ENCODE measurements at places on chromosomes 12 and 14.
A peak's percentile ranks its signal among the peaks of the same experiment; 100 is the strongest.

GRCh38 chr12:1826867-1827705 is 6.7 kb downstream of the LRTM2 start:
- no peak for DNase-seq

GRCh38 chr12:83153177-83153576 is 466.5 kb downstream of the TMTC2 start:
- DNase-seq: no peak

DNA sequence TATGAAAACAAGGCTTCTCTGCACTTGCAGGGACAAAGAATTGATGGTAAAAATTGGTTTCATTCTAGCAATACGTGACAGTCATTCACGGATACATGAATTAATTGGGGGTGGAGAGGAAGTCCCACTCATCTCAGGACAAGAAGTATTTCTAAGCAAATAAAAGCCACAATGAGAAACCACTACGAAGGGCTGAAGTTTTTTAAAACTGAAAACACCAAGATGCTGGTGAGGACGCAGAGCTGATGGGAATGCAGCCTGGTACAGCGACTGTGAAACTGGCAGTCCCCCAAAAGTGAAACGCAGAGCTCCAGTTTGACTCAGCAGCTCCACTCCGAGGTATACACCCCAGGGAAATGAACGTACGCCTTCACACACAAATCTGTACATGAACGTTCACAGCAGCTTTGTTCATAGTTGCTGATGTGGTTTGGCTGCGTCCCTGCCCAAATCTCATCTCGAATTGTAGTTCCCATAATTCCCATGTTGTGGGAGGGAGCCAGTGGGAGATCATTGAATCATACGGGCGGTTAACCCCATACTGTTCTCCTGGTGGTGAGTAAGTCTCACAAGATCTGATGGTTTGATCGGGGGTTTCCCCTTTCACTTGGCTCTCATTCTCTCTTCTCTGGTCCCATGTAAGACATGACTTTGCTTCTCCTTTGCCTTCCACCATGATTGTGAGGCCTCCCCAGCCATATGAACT is 89.0 kb downstream of the SCARB1 start:
- peak; percentile 58 for DNase-seq

GRCh38 chr12:74770552-74770951 is 232.9 kb downstream of the ATXN7L3B start:
- no peak for DNase-seq

DNA sequence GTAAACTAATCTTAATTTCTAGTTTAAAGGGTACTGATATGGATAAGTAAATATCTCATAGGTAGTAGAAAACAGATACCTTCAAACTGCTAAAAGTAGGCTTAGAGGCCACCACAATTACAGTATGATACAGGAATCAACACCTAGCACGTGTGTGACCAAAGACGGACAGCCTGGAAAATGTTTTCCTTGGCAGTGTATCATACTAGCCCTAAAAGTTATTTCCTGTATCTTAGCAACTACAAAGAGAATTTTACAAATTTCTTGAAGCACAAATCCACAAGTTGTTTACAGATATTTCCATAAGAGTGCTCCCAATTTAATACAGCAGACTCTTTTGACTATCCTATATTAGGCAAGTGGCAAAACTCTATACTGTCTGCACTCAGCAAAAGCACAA is 106.0 kb downstream of the ITPR2 start:
- no peak for DNase-seq

DNA sequence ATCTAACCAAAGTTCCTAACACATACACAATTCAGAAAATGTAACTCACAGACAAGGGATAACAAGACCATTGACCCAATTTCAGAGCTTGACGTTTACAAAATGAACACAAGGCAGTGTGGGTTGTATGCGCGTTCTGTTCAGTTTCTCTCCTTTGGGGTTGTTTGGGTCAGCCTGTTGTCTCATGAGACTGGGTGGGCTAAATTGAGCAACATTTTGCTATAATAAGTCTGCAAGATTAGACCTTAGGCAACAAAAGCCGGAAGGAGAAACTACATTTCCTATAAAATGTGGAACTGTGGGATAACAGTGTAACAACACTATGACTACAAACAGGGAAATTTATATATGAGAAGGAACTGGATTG is 18.8 kb upstream of the LTA4H start:
- no peak for DNase-seq

GRCh38 chr12:81615026-81615588 is 144.0 kb downstream of the PPFIA2 start:
- DNase-seq: no peak

DNA sequence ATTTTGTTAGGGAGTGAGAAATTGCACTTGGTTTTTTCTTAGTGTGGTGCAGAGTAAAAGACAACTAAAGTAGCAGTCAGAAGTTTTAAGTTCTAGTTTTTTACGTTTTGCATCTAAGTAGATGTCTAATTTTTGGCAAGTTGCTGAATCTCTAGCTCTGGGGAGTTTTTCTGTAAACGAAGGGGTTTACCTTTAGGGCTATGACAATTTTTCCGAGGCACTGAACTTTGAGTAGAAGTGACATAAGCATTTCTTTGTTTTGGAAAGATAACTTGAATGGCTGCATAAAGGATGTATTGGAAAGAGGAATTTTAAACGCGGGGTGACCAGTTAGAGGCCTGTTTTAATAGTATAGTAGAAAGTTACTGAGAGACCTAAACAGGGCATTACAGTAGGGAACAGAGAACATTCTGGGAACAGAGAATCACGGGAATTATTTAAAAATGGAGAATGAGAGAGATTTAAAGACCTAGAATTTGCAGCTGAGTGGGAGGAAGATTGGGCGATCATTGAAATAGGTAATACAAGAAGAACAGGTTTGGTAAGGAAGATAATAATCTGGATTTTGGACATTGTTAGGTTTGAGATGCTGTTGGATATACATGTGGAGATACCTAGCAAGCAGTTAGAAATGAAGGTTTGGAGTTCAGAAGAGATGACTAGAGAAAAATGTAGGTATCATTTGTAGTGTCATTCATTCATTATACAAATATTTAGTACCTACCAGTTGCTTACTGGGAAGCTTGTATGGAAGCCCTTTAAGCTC is 1.2 kb downstream of the ZNF410 start:
- DNase-seq: no peak

DNA sequence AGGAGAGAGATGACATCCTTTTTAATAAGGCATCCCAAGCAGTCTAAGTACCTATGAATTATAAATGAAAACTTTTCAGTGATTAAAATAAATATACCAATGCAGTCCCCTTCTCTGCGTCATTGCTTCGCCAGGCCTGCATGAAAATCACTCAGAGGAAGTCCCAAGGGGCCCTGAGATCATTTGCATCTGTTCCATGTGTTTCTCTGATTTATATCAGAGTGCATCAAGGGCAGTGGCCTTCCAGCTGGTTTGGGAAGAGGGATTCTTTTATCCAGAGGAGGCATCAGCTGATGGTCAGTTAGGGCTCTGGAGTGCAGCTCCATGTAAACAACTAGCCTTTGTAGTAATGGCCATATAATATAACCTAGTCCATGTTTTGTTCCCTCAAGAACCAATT is 210.1 kb downstream of the RGS6 start:
- no peak for DNase-seq

- no peak for DNase-seq
These were observed 43.0 kb downstream of the SMOC1 start for GRCh38 chr14:69922198-69922597.

DNA sequence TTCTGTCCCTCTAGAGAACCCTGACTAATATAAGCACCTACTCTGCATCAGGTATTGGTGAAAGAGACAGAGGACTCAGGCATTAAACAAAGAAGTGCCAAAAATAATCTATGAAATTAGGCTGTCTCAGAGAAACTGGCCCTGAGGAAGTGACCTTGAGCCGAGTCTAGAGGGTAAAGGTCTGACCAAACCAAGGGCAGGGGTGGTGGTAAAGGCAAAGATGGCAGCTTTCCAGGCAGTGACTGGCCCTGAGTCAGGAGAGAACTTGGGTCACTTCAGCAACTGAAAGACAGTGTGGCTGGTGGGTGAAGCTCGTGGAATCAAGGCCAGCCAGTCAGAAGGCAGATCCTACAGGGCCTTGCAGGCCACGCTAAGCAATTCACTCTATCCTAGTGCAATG is 30.6 kb downstream of the CDKL1 start:
- DNase-seq: no peak

DNA sequence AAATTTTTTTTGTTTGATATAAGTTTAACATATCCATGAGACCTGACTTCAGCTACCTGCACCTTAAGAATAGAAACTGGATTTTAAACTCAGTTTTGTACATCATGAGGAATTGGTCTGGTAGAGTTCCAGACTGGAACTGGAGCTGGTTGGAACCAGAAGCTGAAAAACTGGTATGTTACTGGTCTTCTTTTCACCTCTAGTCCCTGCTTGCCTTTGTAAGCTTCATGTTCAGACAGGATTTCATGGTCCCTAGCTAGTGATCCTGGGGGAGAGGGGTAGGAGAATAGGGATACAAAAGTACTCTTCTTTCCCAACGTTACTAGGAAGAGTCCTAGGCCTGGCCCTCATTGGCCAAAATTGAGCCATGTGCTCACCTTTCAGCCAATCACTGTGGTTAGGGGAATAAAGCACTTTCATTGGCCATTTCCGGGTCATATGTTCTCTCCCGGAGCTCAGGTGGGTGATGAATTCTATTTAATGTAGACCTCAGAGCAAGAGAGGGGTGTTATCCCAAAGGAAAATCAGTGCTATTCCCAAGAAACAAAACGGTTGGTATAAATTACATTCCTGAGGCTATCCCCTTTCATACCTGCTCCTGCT is 36.9 kb upstream of the APPL2 start:
- no peak for DNase-seq

- DNase-seq: no peak
These were observed 1.9 kb downstream of the ACTN1 start for GRCh38 chr14:68977180-68977717.

DNA sequence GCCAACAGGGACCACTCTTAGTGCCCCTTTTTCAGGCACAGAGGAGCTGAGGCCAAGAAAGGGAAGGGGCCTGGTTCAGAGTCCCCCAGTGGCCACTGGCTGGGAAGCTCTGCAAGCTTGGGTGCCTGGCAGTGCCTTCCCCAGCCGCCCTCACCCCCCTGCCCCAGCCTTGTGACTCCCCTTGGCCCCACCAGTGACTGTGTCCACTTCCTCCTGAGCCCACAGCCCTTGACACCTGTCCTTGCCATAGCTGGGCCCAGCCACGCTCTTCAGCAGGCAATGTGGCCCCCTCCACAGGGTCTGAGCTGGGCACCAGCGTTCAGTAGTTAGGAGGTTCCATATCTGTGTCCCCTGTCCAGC is 19.0 kb upstream of the C14orf180 start:
- DNase-seq: no peak

GRCh38 chr12:59649203-59649602 is 53.4 kb downstream of the SLC16A7 start:
- DNase-seq: no peak

DNA sequence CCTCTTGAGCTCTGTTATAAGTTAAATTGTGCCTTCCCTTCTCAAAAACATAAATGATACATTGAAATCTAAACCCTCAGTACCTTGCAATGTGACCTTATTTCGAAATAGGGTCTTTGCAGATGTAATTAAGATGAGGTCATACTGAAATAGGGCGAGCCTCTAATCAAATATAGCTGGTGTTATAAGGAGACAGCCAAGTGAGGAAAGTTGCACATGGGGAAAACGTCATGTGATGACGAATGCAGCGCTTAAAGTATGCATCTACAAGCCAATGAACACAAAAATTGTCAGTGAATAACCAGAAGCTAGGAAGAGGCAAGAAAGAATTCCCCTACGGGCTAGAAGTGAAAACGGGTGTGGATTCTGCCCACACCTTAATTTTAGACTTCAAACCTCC is 305.2 kb upstream of the FOXG1 start:
- DNase-seq: no peak

GRCh38 chr12:94614288-94614721 is 36.1 kb downstream of the TMCC3 start:
- DNase-seq: no peak

- DNase-seq: no peak
These were observed 5.0 kb upstream of the E2F7 start for GRCh38 chr12:77070382-77070781.

GRCh38 chr14:64762044-64763034 is 58.1 kb downstream of the PLEKHG3 start:
- DNase-seq: peak; percentile 17

DNA sequence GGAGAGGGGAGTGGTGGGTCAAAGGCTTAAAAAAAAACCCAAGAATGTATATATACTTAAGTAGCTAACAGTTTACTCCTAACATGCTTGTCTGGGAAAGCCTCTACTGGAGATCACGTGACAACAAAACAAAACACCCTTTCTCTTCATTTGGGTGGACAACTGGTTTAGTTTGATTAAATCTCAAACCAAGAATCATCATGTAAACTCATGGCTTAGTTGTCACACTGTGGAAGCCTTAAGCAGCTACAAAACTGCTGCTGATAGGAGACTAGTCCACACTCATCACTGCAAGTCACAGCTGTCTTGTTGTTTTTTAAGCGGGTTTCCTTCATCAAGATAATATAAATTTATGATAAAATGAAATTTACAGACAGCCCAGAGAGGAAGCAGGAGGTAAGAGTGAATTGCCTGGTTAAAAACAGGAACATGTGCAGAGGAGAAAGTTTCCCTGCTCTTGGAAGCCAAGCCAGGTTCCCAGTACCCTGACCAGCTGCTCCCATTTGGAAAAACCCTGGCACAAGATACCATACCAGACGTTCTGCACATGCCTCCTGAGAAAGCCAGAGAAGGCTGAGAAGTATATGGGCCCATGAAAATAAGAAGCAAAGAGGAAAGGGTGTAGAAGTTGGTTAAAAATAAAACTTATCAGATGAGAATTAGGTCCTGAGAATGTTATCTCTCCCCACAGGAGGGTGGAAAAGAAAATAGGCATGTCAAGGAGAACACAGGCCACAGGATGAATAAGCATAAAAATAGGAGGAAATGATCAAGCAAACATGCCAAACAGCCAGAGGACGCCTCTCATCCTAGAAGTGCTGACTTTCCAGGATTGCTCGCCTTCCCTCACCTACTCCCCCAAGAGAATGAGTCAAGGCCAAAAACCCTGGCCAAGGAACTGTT is 34.0 kb downstream of the EGLN3 start:
- no peak for DNase-seq

DNA sequence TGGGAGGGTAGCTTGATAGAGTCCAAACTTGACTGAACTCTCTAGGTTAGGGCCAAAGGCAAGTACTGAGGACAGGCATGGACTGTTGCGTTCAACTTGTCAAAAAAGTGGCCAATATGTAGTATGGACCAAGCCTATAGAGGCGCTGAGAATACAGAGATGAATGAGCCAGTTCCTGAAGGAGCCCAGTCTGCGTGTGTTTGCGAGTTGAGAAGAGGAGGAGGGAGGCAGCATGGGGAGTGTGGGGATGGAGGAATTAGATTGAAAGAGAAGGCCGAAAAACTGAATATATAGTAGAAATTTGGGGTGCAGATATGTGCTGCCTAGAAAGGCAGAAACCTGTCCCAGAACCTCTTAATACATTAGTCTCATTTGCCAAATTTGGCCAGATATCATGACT is 412.4 kb downstream of the PCNX1 start:
- DNase-seq: no peak

- DNase-seq: no peak
These were observed 277.4 kb downstream of the CCER1 start for GRCh38 chr12:90677552-90677951.

- DNase-seq: no peak
These were observed 193.1 kb upstream of the GSC start for GRCh38 chr14:94963051-94963450.

GRCh38 chr12:47891356-47891755 is 13.4 kb downstream of the VDR start:
- no peak for DNase-seq

GRCh38 chr14:104425763-104426646 is 153.6 kb upstream of the C14orf180 start:
- no peak for DNase-seq

All from stimulated activated CD4-positive, alpha-beta T cell treated with anti-CD3 and anti-CD28 coated beads, Interleukin-12 subunit alpha, Interleukin-12 subunit beta, amount 100 ng/mL, for 4 hours (primary cell).